ENCODE measurements at places on chromosomes 6 and 20.

DNA sequence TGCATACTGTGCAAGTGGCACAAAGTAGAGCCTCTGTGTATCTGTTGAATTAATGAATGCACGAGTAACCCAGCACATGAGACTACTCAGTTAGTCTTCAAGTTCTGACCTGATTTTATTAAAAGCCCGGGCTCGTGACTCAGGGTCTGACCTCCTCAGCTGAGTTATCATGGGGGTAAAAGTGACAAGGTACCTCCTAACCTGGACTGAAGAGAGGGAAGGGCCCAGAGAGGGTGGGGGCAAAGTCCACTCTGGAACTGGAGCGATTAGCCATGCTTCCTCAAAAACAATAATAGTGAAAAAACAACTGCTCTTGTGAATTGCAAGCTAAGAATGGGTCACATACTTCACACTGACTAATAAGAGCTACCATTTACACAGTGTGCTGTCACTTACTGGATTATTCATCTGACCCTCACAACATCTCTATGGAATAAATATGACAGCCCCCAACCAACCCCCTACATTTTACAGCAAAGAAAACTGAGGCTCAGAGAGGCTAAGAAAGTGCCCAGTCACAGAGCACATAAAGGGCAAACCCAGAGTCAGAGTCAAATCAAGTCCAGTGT, 26.7 kb downstream of the TRERF1 start:
- no peak for DNase-seq

DNA sequence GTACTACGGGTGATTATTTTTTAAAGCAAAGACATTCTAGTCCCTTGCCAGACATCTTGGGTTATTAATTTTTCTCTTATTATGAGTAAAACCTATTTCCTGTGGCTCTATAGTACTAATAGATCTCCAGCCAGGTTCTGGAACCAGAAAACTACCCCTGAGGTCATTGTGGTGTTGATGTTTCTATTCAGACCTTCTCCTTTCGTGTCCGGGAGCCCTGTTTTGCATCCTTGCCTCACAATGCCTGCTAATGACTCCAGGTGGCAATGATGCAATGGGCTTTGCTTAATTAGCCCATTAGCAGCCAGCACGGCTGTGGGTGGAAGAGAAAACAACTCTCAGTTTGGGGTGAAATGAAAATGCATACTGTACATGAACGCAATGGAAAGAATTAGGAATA, 62.9 kb upstream of the ARG1 start:
- DNase-seq = no peak

DNA sequence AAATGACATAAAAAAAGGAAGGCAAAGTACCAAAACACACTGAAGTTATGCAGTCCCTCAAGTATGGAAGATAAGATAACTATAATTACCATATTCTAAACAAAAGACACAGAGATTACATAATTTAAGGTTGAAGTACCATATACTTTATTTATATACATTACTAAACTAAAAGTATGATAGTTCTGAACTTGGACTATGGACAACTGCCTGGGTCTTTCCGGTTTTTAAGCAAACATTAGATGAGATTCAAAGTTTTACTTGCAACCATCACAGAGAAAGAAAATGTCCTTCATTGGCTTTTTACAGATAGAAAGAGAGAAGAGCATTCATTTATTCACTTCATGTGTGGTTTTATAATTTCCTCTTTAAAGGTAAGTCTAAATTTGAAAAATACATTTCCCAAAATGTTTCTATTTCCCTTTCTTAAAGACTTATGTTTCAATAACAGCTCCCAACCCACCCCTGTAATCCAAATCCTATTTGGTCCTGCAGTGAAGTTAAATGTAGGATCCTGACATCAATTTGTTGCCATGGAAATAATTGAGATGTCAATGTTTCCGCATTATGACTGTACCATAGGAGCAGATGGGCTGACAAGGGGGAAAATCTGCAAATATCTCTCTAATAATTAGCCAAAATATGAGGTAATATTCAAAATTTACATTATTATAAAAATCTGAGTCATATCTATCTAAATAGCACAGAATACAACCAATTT, 63.7 kb downstream of the PTPRK start:
- DNase-seq = no peak

DNA sequence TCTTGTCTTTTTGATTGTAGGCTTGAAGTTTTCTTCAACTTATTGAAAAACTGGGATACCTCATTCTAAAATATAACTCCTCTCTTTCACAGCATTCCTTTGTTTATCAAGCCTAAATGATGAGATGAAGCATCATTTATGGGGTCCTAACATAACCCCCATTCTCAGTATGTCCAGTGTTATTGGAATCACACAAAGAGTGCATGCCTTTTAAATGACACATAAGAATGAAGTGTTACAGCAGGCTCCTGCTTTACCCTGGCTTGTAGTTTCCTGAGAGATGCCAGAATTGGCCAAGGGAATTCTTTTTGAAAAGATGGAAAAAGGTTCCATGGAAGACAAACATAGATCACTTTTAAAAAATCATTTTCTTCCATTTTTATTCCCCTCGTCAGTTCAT, 502.4 kb downstream of the BCKDHB start:
- no peak for DNase-seq

DNA sequence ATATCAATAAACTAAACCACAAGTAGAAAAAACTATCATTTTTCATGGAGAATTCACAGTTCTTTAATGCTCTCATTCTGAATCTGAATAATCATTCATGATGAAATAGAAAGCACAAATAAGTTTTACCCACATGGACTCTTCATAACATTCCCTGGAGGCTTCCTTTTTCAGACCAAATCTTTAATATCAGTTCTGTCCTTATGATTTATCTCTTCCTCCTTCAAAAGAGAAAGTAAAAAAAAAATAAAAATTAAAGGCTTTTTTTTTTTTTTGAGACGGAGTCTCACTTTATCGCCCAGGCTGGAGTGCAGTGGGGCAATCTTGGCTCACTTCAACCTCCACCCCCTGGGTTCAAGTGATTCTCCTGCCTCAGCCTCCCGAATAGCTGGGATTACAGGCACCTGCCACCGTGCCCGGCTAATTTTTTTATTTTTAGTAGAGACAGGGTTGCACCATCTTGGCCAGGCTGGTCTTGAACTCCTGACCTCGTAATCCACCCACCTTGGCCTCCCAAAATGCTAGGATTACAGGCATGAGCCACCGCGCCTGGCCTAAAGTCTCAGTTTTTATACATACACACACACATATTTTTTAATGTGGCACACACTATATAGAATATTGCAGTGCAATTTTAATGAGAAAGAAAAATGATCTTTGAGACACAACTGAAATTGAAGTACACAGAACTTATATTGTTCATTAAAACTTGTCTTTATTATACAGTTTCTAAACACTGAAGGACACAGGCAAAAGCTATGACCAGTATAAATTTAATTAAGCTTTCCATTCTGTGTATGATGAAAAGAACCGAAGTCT, 31.9 kb upstream of the ZNF217 start:
- no peak for DNase-seq
